ENCODE measurements at places on chromosomes 6 and 20. TPM values are rescaled to one million over a fixed set of nuclear protein-coding genes. Genes with fewer than 3 reads are reported as not detected.

GRCh38 chr6:44512868-44513741 lies 125.6 kb downstream of the CDC5L start:
- peak; percentile 41 for ATAC-seq

DNA sequence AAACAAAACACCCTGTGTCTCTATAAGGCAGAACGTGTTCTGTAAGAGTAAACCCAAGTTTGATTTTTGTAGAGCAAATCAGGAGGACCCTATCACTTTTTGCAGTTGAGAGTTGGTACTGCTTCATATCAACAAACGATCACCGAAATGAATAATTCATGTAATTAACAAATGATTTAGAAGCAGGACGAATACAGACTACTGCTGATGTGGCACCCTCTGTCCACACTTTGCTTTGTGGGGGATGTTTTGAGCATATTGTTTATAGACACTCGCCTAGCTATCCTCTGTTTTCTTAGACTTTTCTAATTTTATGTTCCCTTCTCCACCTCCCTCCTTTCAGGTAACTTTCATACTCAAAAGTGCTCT lies 1.5 kb downstream of the CD2AP start:
- no peak for ATAC-seq

DNA sequence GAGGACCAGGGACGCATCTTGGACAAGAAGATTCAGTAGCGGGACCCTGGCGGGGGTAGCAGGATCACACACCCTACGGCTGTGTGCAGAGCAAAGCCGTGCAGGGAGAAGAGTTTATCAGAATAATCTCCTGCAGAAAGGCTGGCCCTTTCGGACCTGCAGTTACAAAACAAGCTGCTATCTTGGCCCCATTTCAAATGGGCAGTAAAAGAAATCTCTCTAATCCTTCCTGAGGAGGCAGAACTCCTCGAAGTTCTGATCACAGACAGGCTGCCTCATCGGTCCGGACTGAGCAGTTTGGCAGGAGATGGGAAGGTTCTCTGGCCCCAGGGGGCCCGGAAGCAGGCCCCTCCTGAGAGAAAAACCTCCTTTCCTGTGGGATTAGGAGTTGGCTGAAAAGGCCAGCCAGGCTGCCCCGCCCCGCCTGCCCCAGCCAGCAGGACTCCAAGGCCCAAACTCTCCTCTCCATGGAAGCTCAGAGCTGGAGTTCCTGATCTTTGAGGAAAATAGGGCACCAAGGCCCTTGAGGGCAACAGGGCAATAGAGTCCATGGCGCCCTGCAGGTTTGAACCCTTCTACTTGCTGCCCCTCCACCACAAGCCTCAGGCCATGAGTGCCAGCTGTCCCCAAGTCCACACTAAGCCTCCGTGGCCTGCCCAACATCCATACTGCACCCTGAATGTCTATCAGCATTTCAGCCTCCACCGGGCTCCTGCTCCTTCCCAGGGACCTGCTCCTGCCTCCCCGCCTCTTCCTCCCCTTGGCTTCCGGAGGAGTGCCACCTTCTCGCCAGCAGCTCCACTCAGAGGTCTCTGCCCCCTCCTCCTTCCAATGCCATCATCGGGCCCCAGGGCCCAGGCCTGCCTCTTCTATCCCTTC lies 141.3 kb downstream of the PREX1 start:
- peak; percentile 44 for ATAC-seq

GRCh38 chr6:111617149-111617548 lies 11.5 kb upstream of the TRAF3IP2 start:
- ATAC-seq: no peak

GRCh38 chr6:45433533-45434380 lies 56.0 kb upstream of the SUPT3H start:
- ATAC-seq: no peak

- ATAC-seq: no peak
Observed at GRCh38 chr6:100877851-100878250, 3.3 kb downstream of the ASCC3 start.

DNA sequence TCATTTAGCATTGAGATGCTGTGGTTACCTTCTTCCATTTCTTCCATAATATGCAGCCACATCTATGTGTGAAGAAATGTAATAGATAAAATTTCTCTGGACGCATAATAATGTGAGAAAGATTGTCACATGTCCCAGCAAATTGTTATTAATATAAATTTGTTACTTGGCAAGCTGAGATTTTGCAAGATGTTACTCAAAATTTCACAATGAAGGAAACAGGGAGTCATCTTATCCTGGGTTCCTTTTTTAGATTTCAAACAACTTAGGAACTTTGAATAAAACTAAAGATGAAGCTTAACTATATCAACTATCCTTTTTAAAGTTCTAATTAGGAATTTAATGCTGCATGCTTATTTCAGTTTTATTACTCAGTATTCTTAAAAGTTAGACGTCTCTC lies 3.6 kb downstream of the ESR1 start:
- ATAC-seq: no peak

GRCh38 chr6:33717934-33718455 lies 6.5 kb upstream of the UQCC2 start:
- no peak for ATAC-seq

DNA sequence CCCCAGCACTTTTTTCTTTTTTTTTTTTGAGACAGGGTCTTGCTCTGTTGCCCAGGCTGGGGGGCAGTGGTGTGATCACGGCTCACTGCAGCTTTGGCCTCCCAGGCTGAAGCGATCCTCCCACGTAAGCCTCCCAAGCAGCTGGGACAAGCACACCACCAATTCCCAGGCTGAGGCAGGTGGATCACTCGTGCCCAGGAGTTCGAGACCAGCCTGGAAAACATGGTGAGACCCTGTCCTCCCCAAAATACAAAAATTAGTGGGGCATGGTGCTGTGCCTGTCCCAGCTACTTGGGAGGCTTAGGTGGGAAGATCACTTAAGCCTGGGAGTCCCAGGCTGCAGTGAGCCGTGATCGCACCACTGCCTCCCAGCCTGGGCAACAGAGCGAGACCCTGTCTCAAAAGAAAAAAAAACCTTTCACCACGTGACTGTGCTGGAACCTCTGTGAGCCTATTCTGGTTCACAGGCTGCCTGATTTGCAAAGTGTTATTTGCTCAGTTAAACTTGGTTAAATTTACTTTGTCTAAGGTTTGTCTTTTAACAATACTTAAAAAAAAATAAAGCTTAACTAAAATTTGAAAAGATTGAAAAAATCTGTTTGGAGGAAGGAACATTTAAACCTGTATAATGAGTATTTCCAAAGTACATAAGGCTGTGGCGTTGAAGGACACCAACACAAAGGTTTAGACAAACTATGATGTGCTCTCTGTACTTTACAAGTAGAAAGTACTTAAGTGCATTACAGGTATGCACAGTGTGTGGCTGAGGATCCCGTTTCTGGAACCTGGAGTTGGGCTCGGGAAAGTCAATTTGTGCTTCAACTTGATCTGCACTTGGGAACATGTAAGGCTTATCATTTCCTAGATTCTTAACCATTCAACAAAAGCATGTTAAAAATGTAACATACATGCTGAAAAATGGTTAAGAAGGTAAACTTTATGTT lies 55.0 kb downstream of the PPP1R3G start:
- no peak for ATAC-seq

DNA sequence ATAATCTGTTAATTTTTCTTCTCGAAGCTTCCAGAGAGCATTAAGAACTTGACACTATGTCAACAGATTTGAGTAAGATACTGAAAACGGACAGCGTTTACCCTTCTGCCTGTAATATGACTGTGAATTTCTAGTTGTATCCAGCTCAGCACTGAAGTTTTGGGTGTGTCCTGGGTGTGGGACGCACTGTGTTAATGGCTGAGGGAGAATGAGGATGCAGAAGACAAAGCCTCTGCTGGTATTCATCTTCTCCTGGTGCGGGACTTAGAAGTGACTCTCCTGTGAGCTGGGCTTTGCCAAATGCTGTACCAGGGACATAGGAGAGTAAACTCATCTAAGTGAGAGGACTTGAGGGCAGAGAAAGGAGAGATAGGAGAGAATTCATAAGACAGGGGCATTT lies 90.3 kb upstream of the CLDN20 start:
- ATAC-seq: no peak

GRCh38 chr20:62796699-62797491 lies 622 bp downstream of the MRGBP start:
- ATAC-seq: no peak

The SLC35F1 gene
- 5.4 TPM for total RNA-seq

The PTCHD4 gene
- total RNA-seq: 1.2 TPM

The ENPP5 gene
- 2.6 TPM for total RNA-seq

The COL21A1 gene
- 5.3 TPM for total RNA-seq

The MEI4 gene
- total RNA-seq: 0.31 TPM

The NMBR gene
- not detected for total RNA-seq

The PSORS1C1 gene
- total RNA-seq: 7.8 TPM

The RUNX2 gene
- total RNA-seq: 0.94 TPM

The SPATA2 gene
- total RNA-seq: 5.0 TPM

The ULBP2 gene
- total RNA-seq: not detected

All from gastroesophageal sphincter (tissue), 4 donors.